Fibroblast of skin of right biceps (primary cell): ENCODE measurements at places on chromosomes 4 and X.

DNA sequence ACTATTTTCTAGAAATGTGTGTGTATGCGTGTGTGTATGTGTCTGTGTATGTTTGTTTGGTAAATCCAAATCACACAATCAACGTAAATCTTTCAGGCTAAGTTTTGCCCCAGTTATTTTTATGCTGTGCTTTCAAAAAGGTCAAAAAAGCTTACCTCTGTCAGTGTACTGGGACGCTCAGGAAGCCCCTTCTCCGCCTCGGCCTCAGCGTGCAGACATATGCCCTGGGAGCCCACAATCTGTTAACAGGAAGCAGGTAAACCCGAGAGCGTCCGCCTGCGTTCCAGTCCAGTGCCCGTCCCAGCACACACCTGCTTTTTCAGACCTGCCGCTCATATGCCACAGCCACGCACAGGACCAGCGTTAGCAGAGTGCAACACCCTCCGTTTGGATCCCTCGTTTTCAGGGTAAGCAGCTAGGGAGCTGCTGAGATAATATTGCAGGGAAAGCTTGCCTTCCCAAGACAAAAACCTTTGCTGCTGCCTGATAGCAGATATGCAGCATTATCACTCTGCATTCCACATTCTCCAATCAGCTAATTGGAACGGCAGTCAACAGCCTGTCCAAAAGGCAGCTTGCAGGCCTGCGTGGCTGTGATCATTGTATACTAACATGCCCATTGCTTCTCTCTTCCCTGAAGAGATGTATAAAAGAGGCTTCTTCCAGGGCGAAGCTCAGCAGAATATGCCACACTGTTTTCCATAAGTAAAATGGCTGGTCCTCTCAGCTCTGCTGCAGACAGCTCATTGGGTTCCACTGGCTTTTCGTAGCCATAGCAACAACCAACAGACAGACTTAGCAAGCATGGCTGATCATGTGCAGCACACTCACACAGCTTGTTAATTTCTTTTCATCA, at the start of gene SORBS2:
SORBS2 (minus strand) TSS at position 686 of the 856 bp plus-strand sequence. CDS start 121,623 bp downstream, outside the sequence.
- peak; percentile 45 for DNase-seq

GRCh38 chrX:53036149-53036548, 12.4 kb upstream of the GPR173 start:
- no peak for DNase-seq

GRCh38 chr4:10762561-10762960, 78.0 kb upstream of the CLNK start:
- peak; percentile 99 for DNase-seq

DNA sequence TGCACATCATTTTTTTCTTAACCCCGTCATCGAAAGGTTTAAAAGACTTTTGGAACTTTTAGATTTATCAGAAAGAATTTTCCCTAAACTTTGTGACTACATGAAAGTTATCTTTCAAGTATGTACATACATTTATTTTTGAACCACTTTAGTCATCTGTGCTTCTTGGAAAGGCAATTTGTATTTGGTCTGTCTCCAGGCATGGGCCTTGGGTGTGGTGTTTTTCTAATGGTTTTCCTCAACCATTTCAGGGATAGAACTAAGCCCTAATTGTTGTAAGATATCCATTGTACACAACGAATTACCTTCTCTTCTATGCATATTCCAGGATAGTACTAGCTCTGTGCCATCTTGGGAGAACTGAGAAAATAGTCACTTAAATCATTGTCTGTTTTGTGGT, 191.5 kb upstream of the RPL34 start:
- no peak for DNase-seq

DNA sequence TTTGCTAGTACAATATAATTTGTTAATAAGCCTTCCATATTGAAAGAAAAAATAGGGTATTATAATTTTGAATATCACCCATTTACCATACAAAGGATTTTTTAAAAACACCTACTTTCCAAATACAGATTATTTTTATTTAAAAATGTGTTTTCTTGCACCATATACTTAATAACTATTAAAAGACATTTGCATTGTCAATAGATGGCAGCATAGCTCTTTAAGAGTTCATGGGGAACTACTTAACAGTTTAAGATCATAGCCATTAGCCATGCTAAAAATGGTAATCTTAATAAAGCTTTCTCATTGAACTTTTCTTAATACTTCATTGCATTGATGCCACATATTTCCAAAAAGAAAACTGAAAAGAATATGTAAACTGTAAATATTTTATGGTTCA, 1995.9 kb downstream of the C4orf33 start:
- DNase-seq, result peak; percentile 29

GRCh38 chr4:186940476-186940875, 216.8 kb upstream of the FAT1 start:
- DNase-seq, result no peak

DNA sequence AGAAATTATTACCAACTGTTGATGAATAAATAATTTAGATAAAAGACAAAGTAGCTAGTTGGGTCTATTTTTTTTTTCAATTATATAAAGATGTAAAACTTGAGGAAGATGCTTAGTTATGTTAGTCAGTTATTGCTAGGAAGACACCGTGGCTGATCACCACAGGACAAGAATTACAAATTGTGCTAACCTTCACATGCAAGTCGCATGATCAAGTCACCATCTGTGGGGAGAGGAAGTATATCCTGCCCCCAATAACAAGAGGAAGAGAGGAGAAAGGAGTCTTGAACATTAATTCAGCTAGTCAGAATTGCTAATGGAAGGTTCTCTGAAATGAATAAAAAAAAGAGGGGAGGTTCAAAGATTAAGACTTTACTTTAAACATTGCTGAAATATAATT, 52.3 kb downstream of the CPEB2 start:
- DNase-seq, result no peak

- peak; percentile 46 for DNase-seq
These were observed 129.5 kb downstream of the KCNIP4 start for GRCh38 chr4:21819086-21819485.

- no peak for DNase-seq
These were observed 921.3 kb downstream of the NLGN4X start for GRCh38 chrX:5307416-5307815.

GRCh38 chrX:698206-698605, 67.6 kb downstream of the SHOX start:
- DNase-seq, result peak; percentile 57

DNA sequence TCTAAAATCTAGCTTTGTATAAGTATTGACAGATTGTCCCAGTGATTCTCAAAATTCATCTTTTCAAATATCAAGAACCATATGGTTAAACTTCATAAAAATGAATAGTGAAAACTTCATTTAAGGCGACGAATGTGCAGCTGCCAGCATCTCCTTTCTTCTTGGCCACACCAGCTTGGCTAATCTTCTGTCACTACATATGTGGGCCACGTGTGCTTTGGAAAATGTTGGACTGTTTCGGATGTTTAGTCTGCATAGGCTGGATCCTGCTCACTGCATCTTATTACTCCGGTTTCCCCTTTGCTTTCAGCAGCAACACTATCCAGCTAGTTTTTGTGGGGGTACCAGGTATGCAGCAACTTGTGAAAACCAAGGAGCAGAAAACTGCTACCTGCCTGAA, 221.9 kb downstream of the BMPR1B start:
- peak; percentile 10 for DNase-seq

- peak; percentile 51 for DNase-seq
These were observed 159.4 kb downstream of the ANTXR2 start for GRCh38 chr4:79913581-79913980.

DNA sequence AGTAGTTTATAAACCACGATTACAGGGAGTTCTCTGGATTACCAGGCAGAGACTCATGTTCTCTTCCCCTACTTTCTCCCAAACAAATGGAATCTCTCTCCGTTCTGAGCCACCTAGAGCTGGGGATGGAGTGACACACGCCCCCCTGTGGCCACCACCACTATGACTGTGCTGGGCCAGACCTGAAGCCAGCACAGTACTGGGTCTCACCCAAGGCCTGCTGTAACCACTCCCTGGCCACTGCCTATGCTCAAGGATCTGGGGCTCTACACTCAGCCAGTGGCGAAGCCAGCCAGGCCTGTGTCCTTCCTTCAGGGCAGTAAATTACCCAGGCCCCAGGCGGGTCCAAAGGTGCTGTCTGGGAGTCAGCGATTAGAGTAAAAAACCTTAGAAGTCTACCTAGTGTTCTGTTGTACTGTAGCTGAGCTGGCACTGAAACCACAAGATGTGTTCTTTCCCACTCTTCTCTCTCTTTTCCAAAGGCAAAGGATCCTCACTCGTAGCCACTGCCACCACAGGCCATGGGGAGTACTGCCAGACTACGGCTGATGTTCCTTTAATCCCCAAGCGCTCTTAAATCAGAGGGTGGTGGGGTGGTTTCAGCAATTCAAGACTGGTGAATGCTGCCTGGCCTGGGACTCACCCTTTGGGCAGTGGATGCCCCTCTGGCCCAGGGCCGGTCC, 412.2 kb upstream of the ARX start:
- DNase-seq, result no peak

GRCh38 chrX:124086411-124086810, 124.9 kb downstream of the STAG2 start:
- DNase-seq, result no peak

GRCh38 chr4:111988514-111988913, 156.7 kb upstream of the FAM241A start:
- DNase-seq, result no peak

- DNase-seq, result peak; percentile 79
These were observed 37.3 kb upstream of the RASL11B start for GRCh38 chr4:52824603-52825459.

DNA sequence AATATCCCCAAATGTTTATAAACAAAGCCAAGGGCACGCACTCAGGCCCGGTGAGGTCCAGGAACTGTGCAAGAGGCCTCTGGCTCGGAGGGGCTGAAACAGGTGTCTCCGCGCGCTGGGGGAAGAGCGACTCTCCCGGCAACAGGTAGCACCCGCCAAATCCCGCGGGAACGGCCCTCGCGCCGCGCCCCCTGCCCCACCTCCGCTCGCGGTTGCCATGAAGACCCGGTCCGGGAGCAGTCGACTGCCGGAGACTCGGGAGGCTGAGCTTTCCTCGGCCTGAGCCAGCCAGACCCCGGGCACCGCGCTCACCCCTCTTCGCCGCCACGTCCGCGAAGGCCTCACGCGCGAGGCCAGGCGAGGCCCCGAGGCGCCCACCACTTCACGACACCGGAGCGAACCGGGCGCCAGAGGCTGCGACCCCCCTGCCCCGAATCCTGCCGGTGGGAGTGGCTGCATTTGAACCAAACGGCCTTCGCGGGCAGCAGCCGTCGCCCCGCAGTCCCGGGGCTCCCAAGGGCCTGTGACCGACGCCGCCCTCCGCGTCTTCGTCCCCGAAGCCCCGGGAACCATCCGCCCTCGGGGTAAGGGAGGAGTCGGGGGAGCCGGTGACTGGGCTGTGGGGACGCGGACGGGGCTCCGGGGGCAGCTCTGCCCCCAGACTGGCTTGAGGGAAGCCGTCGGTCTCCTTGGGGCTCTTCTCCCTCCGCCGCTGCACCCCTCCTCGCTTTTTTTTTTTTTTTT, at the start of gene NSUN7:
NSUN7 (plus strand) TSS at position 239 of the 744 bp plus-strand sequence. CDS start 739 bp downstream, outside the sequence.
- peak; percentile 44 for DNase-seq

- no peak for DNase-seq
These were observed 411.6 kb downstream of the STIM2 start for GRCh38 chr4:27272217-27272616.

DNA sequence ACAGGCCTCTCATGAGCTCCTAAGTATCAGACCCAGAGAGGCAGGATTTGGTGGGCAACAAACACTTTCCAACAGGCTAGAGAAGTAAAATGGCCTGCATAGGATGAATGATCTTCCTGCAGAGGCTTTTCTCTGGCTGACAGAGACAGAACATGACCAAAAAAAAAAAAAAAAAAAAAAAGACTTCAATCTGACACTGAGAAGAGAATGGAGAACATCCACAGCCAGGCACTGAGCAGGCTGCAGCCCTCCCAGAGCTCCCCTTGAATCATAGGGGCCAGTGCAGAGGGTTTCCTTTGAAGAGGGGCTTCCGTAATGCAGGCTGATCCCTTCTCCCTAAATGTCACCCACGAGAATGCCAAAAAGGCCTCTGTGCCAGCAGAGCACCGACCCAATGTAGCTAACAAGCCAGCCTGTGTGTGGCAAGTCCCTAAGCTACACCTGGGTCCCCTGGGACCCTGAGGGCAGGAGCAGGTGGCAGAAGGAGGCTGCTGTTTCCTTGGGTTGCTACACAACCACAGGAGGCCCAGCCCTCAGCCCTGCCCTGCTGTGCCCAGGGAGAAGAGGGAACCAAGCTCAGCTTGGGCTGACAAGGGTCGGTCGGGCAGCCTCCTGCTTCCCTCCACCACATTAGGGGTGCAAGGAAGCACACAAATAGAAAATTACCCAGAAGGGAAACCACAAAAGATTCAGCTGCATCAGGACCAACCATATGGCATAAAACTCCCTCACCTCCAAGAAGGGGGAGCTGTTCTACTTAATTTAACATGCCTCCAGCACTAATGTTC, 55.6 kb downstream of the MAP7D2 start:
- DNase-seq, result no peak

GRCh38 chrX:18981124-18981807, 2.6 kb downstream of the PHKA2 start:
- DNase-seq, result no peak

- no peak for DNase-seq
These were observed 68.3 kb downstream of the AFF2 start for GRCh38 chrX:148568763-148569162.

- DNase-seq, result no peak
These were observed 21.2 kb upstream of the SMIM20 start for GRCh38 chr4:25892796-25893195.

DNA sequence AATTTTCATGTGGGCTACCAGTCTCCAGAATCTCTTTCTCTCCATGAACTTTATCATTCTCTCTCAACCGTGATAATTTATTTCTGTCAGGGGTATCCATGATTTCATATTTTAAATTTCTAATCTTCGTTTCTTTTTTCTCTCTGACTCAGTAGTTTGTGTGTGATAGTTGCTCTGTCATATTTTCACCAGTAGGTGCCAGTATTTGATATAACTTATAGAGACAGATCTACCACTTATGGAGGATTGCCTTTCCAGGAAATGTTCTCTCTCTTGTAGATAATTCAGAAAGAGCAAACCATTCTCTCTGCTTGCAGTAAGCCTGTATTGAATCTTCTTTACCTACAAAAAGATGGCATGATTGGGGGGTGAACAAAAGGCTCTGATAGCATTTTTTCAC, 79.3 kb upstream of the DYNLT3 start:
- peak; percentile 36 for DNase-seq

- peak; percentile 16 for DNase-seq
These were observed 763 bp downstream of the CASK start for GRCh38 chrX:41922431-41923151.

GRCh38 chrX:120318411-120318810, 7.2 kb upstream of the TMEM255A start:
- no peak for DNase-seq

DNA sequence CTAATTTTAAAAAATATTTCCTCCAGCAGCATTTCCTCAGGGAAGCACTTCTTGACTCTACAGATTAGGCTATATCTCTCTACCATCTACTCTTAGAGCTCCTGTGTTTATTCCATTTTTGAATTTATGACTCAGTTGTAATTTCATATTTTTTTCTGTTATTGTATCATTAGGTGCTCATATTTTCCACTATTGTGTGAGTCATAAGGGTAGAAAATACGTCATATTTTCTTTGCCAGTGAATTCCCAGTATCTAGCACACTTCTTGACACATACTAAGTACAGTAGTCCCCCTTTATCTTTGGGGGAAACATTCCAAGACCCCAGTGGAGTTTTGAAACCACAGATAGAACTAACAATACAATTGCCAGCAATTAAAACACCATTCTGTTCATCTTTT, 431.2 kb downstream of the GASK1B start:
- DNase-seq, result no peak
